ENCODE measurements at places on chromosomes 2 and 18.

DNA sequence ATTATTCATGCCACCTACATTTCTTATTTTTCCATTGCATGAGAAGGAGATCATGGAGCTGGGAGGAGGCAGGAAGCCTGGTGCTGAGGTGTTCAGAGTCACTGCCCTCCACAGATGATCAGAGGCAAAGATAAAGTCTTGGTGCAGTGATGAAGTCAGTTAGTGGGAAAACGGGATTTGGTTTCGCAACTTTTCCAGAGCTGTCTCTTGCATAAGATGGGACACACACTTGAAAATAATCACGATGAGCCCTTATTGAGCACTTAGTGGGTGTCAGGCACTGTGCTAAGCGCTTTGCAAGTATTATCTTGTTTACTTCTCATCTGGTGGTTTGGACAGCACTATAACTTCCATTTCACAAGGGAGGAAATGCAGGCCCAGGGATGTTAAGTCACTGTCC, 222.1 kb upstream of the SMAD2 start:
- DNase-seq = no peak

- no peak for DNase-seq
Measured at GRCh38 chr2:20474757-20475566, 28.1 kb downstream of the RHOB start.

DNA sequence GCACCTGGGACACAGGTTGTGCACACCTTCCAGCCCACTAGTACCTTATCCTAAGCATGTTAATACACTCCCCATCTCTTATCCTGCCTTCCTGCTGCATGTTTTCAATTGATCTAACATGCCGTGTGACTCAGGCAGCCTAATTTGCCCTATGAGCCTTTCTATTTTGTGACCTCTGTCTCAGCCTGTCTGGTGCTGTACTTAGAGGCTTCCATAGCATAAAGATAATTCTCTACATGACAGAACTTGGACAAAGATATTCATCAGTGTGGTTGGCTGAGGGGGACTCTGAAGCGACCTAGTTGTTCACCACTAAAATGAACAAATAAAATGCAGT, 8.6 kb upstream of the TMEM37 start:
- no peak for DNase-seq

- no peak for DNase-seq
Measured at GRCh38 chr18:58098706-58099105, 54.7 kb downstream of the NEDD4L start.

GRCh38 chr18:37253394-37254235, 312.0 kb downstream of the CELF4 start:
- DNase-seq = no peak

GRCh38 chr2:174794851-174795374, 30.6 kb upstream of the CHRNA1 start:
- no peak for DNase-seq

DNA sequence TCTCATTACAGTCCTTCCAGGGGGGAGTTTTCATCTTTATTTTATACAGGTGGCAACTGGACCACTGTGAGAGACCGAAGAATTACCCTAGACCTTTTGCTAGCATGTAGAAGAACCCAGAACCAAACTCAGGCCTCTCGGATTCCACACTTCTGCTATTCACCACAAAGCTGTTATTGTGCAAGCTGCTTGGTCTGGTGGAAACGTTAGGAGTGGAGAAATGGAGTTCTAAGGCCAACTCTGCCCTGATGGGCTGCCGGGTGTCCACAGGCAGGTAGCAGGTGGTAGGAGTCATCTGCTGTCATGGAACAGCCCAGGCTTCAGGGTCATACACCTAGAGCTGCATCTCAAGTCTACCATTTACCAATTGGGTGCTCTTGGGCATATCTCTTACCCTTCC, 218.8 kb downstream of the BCL11A start:
- no peak for DNase-seq

GRCh38 chr2:196480653-196481323, 158.7 kb upstream of the CCDC150 start:
- DNase-seq = no peak

Measured in GOT3 (cell line).